ENCODE measurements at places on chromosomes 13 and 19. TPM values are rescaled to one million over a fixed set of nuclear protein-coding genes. Genes with fewer than 3 reads are reported as not detected.

- H3K4me1 ChIP-seq, result no peaks in the 10 kb centered on the region
- no peak overlapping the region for H3K27ac ChIP-seq
- H3K36me3 ChIP-seq, result no peaks in the 10 kb centered on the region
- H3K4me3 ChIP-seq, result no peak overlapping the region
- H3K27me3 ChIP-seq, result no peaks in the 10 kb centered on the region
These were observed 38.6 kb downstream of the LIG4 start for GRCh38 chr13:108176685-108177274.

Gene FFAR2
- 7.1 TPM for total RNA-seq

Gene FLT3LG
- 345 TPM for total RNA-seq

Gene FGF22
- total RNA-seq, result not detected

- H3K4me1 ChIP-seq, result peaks cover 11% of the 10 kb centered on the region
- H3K36me3 ChIP-seq, result no peaks in the 10 kb centered on the region
- H3K4me3 ChIP-seq, result no peak overlapping the region
These were observed 5.7 kb downstream of the ZNF574 start for GRCh38 chr19:42081584-42082203.

Measured in naive thymus-derived CD4-positive, alpha-beta T cell (primary cell).